ENCODE measurements at places on chromosomes 2 and 18.

- DNase-seq: no peak
Observed at GRCh38 chr18:9025091-9025838, 77.2 kb upstream of the NDUFV2 start.

DNA sequence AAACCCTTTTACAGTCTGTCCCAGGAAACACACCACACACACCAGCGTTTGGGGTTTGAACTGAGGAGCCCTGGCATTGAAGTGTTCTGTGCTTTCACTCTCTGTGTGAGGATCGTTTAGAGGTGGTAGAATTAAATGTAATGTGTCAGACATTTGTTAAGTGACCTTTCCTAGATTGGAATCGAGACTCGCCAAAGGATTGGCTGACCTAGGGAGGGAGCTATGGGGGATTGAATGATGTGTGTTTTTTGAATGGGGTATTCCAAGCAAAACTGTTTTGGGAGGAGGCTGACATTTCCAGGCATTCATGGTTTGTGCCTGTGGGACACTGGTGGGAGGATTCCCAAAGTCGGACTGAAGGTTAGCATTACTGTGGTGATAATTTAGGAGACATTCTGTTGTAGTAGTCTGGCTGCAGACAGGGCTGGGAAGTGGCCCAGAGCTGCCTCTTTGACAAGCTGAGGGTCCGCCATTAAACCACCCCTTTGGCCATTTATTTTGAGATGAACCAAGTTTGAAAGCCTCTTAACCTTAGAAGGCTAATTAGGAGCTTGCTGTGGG lies 1.7 kb downstream of the MYO1B start:
- DNase-seq: no peak

DNA sequence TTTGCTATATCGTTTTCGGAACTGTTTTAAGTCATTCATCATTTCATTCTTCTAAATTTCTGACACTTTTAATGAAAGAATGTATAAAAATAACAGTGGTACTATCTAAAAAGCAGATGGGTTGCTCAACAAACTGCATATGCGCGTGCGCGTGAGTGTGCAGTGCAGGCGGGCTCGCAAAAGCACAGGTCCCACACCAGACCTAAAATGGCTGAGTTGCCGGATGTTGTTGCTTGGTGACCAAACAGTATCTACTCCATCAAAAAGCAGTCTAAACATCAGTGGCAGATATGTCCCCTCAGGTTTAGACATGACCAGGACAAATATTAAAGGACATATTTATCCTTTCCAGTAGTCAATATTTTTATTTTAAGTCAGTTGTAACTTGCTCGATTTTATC lies 5.1 kb downstream of the NOL4 start:
- DNase-seq: no peak

DNA sequence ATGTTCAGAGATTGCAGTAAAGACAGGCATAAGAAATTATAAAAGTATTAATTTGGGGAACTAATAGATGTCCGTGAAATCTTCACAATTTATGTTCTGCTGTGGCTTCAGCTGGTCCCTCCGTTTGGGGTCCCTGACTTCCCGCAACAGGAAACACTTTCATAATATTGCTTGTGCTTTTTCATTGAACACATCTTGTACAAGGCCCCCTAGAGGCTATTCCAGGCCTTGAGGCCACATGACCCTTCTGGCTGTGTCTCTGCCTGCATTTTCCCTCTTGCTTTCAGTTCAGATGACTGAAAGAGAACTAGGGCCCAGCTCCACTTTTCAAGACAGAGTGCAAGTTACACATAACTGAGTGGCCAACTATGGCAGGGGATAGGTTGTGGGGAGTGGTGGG lies 164.1 kb downstream of the TMEM247 start:
- DNase-seq: no peak

DNA sequence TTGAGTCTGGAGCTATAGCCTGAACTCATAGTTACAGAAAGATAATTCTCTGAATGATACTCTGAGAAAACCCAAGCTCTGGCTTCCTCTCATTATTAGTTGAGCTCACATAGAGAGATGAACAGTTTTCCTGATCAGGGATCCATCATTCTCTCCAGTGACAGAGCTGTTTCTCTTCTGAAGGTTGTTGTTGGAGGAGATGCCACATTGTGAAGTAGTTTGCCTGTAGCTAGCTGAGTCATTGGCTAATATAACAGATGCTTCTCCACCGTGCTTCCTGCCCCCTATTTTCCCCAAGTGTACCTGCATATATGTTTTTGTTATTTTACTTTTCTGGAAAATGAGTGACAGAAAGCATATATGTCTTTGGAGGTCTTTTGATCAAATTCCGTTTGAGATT lies 64.6 kb downstream of the OSBPL6 start:
- DNase-seq: no peak

DNA sequence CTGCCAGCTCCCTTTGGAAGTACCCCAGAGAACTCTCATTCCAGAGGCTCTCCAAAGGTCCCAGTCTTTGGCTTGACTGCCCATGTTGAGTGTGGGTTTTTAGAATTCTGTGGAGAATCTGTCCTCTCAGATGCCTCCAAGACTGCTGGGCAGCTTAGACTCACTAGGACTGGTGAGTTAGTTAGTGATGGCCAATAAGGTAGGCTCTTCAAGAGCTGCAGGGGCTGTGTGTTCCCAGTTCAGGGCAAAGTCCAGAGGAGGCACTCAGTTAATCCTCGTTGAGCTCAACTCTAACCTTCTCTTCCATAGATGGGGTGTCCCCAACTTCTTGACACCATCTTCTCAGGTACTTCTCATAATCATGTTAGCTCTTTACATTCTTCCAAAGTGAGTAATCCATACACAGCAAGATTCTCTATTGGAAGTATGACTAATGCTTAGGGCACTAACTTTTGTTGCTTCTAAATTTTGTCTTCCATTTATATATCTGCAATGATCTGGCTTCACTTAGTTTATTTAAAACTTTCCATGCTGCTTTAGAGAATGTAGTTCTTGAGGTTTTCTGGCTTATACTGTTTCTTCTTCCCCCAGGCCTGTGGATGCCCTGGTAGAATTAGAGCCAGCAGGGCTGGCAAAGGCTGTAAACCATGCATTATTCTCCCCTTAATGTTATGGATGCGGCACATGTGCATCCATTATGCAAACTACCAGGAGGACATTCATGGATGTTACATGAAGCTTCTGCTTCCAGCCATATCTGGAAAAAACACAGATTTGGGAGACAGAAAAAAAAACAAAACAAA lies 88.9 kb downstream of the POLE4 start:
- DNase-seq: no peak

GRCh38 chr2:119841550-119841949 lies 81.8 kb downstream of the PTPN4 start:
- DNase-seq: no peak

DNA sequence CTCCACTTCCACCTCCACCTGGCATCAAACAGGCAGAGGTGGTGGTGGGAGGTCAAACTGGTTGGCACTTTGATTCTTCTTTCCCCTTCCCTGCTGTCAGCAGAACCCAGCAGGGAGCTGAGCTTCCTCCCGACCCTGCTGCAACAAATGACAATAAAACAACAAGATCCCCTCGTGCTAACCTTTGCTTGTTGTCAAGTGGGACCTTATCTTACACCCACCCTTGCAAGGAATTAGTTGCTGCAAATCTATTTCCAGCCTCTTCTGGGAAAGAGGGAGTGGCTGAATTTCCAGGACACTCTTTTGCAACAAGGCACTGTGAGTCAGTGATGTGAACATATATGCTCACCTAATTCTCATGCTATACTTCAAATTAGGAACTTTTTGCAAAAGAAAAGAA lies 655.1 kb downstream of the DSC3 start:
- DNase-seq: no peak

- DNase-seq: no peak
Observed at GRCh38 chr2:160375037-160375436, 118.6 kb downstream of the RBMS1 start.

DNA sequence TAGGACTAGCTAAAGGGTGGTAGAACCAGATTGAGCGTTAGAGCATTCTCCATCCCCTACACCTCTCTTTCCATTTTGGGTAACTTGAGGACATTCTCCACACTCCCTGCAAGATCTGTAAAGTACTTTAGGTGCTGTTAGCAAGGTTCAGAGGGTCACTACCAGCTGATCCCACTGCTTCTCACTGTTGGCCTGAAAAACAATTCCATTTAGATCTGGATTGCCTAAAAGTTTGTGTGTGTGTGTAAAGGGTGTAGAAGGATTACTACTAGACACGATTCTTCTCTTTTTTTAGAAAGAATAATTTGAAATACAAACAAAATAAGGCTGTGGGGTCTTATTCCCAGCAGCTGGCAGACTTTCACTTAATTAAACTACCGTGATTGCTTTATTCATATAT lies 95.1 kb upstream of the TMEM178A start:
- no peak for DNase-seq

GRCh38 chr18:13452388-13452811 lies 233.8 kb downstream of the LDLRAD4 start:
- DNase-seq: no peak

DNA sequence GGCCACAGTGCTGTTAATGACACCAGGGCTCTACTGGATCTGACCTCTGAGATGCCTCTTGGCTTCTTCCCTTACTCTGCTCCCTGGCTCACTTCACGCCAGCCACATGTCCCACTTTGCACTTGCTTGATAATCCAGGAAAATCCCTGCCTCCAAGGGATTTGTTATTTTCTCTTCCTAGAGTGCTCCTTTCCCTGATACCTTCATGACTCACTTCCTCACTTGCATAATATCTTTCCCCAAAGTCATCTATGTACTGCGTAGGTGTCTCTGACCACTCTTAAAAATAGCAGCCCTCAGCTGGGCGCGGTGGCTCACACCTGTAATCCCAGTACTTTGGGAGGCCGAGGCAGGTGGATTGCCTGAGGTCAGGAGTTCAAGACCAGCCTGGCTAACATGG lies 572.3 kb downstream of the PLCL1 start:
- no peak for DNase-seq

- DNase-seq: no peak
Observed at GRCh38 chr2:188659656-188660406, 314.3 kb upstream of the COL3A1 start.

DNA sequence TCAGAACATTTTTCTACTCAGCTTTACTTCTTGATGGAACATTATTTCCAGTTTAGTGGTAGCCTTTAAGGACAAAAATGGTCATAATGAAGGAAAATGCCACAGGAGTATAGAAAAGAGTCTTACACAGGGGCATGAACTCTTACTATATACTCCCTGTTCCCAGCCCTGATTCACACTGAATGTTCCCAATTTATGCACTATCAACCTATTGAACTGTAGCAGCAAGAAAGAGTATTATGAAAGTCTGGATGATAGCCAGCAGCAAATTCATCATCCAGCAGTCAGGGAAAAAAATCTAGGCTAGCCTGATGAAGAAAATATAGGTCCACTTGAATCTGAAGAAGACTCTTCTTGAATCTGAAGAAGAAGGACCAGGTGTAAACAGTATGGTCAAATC lies 1170.3 kb upstream of the CHAC2 start:
- no peak for DNase-seq

GRCh38 chr2:138475277-138475776 lies 26.2 kb upstream of the SPOPL start:
- DNase-seq: no peak

DNA sequence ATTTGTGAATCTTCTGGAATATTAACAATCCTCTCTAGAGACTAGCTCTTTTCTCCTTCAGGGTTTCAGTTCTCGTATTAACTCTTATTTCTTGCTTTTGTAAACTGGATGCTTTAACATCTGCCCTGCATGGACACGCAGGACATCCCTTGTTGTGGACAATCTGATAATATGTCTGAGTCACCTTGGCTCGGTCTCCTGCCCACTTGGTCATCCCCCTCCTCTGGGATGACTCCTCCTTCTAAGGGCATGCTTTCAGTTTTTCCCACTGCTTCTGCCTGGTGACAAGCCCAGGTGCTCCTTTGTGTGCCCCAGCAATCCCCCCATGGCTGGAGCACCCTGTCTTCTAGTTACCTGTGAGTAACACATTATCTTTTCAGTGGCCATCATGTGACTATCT lies 460.5 kb downstream of the DSC3 start:
- DNase-seq: no peak

GRCh38 chr2:169670937-169671336 lies 23.3 kb downstream of the CFAP210 start:
- no peak for DNase-seq

DNA sequence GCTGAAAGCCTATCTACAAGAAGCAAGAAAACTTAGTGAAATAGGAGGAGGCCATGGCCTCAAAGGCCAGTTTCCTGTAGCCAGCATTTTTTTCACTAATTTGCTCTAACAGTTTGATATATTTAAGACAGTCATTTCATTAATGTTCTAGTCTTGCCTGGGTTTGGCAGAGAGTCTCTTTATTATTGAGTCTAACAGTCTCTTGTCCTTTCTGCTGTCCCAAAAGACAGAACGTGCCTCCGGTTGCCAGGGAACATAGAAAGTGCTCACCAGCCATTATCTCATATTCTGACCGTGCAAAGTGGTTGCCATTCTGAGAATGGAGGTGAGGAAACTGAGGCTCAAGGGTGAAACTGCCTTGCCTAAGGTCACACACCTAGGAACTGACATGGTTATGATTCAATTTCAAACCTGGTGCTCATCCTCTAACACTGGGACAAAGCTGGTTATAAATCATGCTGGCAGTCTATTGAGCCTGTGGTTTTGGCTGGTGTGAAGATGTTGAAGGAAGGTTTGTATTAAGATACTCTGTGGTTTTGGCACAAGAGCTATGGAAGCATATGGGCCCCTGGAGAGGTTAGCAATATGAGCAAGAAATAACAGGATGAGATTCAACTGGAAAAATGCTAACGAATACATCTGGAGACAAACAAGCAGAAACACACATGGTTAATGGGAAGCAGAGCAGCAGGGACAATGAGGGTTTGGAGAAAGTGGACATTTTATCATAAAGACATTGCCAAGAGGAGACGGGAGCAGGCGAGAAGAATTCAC lies 903.3 kb upstream of the KLHL29 start:
- no peak for DNase-seq

- DNase-seq: no peak
Observed at GRCh38 chr2:25312958-25313710, 28.6 kb downstream of the DNMT3A start.

DNA sequence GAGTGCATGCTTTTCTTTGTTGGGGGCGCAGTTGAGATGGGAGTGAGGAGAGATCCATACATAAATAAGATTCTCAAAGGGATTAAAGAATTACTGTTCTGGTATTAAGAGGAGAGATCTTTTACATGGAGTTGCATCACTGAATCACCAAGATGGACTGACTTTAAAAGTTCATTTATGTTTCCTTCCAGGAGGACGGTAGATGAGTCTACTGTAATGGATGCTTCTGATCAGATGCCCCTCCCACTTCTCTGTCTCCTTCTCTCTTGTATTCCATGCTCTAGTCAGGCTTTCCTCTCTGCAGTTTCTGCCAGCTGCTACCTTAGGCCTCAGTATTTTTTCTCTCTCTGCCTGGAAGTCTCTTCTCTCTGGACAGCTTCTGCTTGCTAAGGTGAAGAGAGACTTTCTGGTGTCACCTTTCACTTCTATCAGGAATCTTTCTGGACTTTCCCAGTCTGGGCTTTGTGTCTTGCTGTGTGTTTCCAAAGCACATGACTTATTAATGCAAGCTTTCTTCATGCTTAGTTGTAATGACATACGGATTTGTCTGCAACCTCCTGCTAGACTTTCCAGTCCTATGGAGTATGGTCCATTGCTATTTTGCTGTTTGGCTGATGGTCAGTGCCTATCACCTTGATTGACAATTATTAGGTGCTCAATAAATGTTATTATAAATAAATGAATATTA lies 23.6 kb downstream of the FAM171B start:
- DNase-seq: no peak
